Placental epithelial cell (primary cell): ENCODE measurements at places on chromosomes 1 and 21. TPM values are rescaled to one million over a fixed set of nuclear protein-coding genes. Genes with fewer than 3 reads are reported as not detected.

FCGR3A gene
- total RNA-seq, result not detected in 2 replicates

HLCS gene
- 24.3 and 27.1 TPM in 2 replicates for total RNA-seq

LCE1C gene
- not detected in 2 replicates for total RNA-seq

MPL gene
- total RNA-seq, result 0.11 TPM in 1 of 2 replicates, not detected in the other

YTHDF2 gene
- 44.8 and 64.5 TPM in 2 replicates for total RNA-seq

TIE1 gene
- total RNA-seq, result not detected in 2 replicates

NR1I3 gene
- total RNA-seq, result not detected in 2 replicates

NIPAL3 gene
- 117 and 190 TPM in 2 replicates for total RNA-seq

SPATA17 gene
- 0.87 and 1.2 TPM in 2 replicates for total RNA-seq

LENEP gene
- total RNA-seq, result 3.9 TPM in 1 of 2 replicates, not detected in the other

OR6N1 gene
- not detected in 2 replicates for total RNA-seq

ANGPTL1 gene
- total RNA-seq, result not detected in 2 replicates

KDM1A gene
- 135 and 147 TPM in 2 replicates for total RNA-seq

FMN2 gene
- total RNA-seq, result 0.79 and 9.5 TPM in 2 replicates

C8B gene
- not detected in 2 replicates for total RNA-seq

ACTA1 gene
- total RNA-seq, result not detected in 2 replicates
